ENCODE measurements at places on chromosomes 3 and 15. TPM values are rescaled to one million over a fixed set of nuclear protein-coding genes. Genes with fewer than 3 reads are reported as not detected.

The MEF2A gene
- 12.6 TPM for total RNA-seq

The CMTM8 gene
- 13.0 TPM for total RNA-seq

The FBXO40 gene
- not detected for total RNA-seq

The MCF2L2 gene
- 0.07 TPM for total RNA-seq

The TEX264 gene
- total RNA-seq, result 69.4 TPM

The IGSF11 gene
- 5.6 TPM for total RNA-seq

The SLC6A20 gene
- total RNA-seq, result 0.05 TPM
